ENCODE measurements at places on chromosomes 3 and 15.

DNA sequence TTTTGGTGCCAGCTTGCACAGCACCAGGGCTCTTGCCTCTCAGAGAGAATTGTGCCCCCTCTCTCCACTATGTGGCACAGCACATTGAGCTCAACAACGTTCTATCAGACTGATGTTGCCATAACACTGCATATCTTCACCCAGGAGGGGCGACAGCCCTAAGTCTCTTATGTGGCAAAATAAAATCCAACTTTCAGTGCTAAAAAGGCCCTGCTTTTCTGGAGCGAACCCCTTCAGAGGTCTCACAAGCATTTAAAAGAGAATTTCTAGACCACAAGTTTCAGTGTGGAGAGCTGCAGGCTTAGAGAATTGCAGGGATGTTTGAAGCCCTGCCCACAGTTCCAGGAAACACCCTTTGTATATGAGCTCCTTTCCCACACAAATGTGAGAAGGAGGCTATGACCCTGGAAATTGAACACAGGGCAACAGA, 85.5 kb downstream of the LIPC start:
- DNase-seq, result no peak

DNA sequence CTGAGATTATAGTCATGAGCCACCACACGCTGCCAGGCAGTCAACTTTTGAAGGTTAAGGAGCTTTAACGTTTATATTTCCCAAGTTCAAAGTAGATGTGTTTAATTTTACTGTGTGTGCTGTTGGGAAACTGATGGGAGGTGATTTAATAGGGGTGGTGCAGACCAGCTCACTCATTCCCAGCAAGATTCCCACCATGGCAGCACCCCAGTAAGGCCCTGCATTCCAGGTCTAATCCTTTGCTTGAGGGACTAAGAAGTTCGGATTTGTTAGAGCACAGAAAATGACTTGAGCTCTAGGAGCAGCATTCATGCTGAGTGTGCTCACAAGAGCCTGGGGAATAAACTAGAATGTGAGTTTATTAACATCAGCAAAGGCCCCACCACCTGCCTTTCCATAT, 25.2 kb downstream of the TSEN2 start:
- DNase-seq, result no peak

- no peak for DNase-seq
These were observed 149.4 kb downstream of the WNT5A start for GRCh38 chr3:55337641-55338180.

DNA sequence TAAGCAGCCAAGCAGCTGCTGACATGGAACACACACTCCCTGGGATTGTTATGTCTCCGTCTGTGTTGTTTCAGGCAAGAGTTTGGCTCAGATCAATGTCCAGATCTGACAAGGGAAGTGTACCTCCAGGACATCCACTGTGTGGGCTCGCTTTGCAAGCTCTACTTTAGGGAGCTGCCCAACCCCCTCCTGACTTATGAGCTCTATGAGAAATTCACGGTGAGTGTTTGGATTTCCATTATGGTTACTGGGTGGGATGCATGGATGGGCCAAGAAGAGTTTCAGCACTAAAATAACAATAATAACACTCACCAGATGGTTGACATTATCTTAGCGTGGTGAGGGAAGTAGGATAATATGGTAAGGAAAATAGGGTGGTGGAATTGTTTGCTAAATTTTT, 74.1 kb downstream of the ARHGAP31 start:
- DNase-seq, result no peak

GRCh38 chr3:48084929-48085328, 68.7 kb upstream of the MAP4 start:
- DNase-seq, result no peak

DNA sequence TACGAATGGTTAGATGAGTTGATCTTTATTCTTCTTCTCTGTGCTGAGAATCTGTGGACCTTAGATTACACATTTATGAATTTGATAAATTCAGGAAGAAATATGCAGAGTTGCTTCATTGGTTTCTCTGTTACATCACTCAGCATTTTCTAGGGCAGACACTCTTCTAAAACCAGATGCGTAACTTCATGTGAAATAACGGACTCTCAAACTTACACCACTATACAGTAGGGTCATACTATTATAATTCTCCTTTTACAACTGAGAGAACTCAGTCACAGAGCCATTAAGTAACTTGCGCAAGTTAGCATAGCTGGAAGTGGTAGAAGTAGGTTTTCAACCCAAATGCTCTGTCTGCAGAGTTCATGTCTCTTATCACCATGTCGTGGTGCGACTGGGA, 5.7 kb downstream of the TMEM207 start:
- no peak for DNase-seq

GRCh38 chr15:92034227-92034626, 180.7 kb downstream of the SLCO3A1 start:
- no peak for DNase-seq

- no peak for DNase-seq
These were observed 318.0 kb downstream of the FGF12 start for GRCh38 chr3:192409201-192409837.

DNA sequence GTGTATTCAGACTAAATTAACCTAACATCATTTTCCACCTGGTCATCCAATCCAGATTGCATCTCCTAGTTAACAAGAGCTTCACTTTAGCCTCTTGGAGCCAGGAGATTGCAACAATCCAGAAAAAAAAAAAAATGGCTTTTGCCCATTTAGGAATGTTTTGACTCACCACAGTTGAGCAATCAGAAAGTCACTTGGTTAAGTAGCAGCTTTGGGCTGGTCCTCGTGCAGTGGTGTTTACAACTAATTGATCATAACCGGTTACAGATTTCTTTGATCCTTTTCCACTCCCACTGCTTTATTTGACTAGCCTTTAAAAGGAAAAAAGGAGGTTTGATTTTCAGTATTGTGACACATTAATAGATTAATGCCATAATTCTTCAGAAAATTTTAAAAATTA, 688.8 kb upstream of the CCDC54 start:
- DNase-seq, result no peak

DNA sequence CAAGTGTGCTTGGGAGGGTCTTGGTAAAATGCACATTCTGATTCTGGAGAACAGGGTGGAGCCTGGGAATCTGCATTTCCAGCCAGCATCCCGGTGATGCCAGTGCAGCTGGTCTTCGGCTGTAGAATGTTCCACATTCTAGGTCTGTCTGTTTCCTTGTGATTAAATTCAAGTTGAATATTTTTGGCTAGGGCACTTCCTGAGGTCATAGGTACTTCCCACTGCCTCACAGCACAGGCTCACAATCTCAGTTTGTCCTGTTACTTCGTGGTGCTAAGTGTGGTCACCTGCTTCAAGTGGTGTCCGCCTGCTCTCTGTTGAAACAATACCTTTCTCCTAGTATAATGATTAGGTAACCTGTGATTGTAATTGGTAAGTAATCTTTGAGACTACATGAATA, 40.1 kb downstream of the FLNB start:
- no peak for DNase-seq

DNA sequence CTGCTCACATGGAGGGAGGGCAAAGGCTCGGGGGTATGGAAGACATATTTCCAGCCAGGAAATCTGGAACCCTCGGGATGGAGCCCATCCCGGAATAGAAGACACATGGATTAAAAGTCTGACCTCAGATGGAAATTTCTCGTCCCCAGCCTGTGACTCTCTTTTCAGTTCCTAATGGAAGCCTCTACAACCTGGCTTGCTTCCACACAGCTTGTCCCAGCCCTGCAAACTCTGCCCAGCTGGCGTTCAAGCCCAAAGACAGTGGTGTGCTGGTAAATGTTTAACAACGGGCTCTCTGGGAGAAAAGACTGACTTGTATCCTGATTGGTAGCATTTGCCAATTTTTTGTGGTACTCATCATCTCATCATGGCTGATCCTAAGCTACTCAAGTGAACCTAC, 35.6 kb upstream of the TLE3 start:
- no peak for DNase-seq

GRCh38 chr3:57093971-57094535, 33.6 kb downstream of the SPATA12 start:
- DNase-seq, result no peak

DNA sequence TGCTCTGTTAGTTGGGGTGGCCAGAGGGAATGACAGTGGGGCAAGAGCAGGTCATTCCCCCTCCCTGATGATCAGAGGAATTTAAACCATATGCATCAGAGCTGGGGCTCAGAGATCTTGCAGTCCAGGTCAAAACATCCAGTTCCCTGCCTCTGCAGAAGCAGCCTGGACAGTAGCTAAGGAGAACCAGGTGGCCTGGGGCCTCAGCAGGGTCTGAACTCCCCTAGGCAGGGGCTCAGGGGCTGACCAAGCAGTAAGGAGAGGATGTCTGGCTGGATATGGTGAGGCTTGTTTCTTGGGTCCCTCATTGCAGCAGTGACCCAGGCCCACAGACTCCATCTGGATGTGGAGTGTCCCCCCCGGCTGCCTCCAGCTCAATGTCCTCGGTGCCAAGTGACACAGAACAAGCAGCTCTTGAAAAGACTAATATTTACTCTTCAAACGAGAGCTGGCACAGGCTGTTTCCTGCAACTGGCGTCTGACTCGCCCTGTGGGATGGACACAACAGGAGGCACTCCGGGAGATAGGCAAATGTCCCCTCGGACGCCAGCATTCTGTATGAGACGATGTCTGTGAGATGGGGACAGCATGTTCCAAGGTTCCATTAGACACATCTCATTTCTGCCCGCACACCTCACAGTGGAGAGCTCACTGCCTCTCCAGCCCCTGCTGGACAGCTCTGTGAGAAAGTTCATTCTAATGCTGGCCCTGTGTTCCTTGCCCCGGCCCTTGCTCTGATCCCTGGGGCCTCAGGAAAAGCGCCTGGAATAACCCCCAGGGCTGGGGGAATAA, 37.1 kb downstream of the SEC22C start:
- DNase-seq, result no peak

DNA sequence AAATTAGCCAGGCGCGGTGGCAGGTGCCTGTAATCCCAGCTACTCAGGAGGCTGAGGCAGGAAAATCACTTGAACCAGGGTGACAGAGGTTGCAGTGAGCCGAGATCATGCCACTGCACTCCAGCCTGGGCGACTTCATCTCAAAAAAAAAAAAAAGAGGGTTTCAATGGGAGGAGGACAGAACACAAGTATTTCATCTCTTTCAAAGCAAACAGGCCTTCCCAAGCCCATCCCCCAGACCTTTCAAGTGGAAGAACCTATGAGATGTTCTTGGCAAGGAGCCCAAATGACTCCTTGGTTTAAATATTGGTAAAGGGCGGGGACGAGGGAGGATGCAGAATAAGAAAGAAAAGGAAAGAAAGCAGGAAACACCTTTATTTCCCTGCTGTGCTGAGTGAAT, 62.2 kb upstream of the MCF2L2 start:
- no peak for DNase-seq

DNA sequence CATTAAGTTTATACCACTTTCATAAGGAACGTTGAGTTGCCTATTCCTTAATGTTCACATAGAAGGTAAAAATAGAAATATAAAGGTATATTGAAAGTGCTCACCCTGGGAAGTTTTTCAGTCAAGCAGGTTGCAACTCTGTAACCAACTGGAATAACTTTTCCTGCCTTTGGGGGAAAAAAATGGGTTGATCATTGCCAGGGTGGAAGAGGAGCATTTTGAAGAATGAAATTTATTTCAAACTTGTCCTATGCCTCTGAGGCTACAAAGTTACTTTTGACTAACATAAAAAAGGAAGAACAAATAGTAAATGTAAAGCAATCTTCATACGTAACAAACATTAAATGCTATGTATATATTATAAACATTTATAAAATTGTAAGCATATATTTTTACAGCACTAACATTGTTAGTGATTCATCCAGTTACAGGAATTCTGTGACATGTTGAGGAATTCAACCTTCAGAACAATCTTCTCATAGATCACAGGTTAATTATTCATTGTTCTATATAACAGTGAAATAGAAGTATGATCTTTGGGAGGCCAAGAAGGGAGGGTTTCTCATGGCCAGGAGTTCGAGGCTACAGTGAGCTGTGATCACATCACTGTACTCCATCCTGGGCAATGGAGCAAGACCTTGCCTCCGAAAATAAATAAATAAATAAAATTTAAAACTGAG, 13.5 kb downstream of the EFHB start:
- DNase-seq, result no peak

DNA sequence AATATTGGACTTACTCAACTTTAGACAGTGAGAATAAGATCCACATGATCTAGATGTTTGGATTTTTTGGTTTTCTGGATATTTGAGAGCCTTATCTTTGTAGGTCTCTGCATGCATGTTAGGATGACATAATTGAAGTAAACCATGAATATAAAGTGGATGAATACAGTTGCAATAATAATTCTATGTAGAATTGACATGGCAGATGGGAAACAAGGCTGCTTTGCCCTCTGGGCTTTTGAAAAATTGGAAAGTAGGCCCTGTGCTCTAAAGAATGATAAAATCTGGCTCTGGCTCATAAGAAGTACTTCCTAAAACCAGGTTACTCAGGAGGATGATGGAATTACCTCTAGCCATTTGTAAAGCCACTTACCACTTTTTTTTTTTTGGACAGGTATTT, 86.9 kb downstream of the ZNF609 start:
- DNase-seq, result no peak

GRCh38 chr15:93703092-93703739, 528.1 kb upstream of the MCTP2 start:
- DNase-seq, result no peak

DNA sequence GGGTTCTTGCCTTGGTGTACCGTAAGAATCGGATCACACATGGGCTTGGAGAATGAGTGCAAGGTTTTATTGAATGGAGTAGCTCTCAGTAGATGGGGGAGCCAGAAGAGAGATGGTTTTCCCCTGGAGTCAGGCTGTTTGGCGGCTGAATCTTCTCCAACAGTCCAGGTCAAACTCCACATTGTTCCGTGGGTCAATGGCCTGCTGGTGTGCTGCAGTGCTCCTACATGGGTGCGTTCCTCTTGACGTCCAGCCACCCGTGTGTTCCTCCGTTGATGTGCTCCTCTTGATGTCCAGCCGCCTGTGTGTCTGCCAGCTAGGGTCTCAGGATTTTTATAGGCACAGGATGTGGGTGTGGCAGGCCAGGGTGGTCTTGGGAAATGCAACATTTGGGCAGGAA, 69.3 kb upstream of the AGBL1 start:
- no peak for DNase-seq

DNA sequence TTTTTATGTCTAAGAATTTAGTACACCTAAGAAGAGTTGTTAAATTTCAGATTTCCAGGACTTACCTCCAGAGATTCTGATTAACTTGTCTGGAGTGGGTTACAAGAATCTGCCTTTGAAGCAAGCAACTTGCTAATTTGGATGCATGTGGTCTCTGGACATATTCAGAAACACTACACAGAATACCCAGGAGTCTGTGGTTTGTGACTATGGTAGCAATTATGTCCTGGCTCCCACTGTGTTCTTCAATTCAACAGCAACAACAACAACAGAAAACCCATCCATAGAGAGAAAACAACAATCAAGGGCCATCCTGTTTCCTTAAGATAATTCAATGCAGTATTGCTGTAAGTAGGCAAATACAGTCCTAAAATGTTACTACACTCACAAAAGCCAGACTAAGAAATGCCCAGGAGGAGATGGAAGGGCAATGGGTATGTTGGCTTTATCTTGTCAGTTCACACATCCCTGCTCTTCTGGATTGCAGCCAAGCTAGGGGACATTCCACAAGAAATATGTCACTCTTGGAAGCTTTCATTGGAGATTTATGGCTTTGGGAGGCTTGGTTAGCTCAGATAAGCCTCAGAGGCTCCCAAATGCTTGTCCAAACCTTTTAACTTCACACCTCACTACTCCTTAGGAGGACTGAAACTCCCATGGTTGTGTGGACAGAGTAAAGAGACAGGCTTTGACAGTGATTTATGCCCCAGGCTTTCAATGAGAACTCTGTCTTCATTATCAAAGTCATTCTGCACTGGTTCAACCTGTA, 99.4 kb upstream of the MRPL3 start:
- DNase-seq, result no peak
